Cardiac atrium fibroblast (primary cell): ENCODE measurements at places on chromosomes 7 and 10. TPM values are rescaled to one million over a fixed set of nuclear protein-coding genes. Genes with fewer than 3 reads are reported as not detected.

RBP3 gene
- not detected in 2 replicates for total RNA-seq

PRKAR2B gene
- total RNA-seq, result 0.54 and 1.3 TPM in 2 replicates

KLHL7 gene
- total RNA-seq, result 19.0 and 27.8 TPM in 2 replicates

PON2 gene
- total RNA-seq, result 96.8 and 117 TPM in 2 replicates

UPF2 gene
- total RNA-seq, result 5.8 and 11.0 TPM in 2 replicates

PDZD8 gene
- total RNA-seq, result 22.2 and 22.7 TPM in 2 replicates

NUTM2E gene
- total RNA-seq, result not detected in 2 replicates

HOXA3 gene
- total RNA-seq, result not detected in 2 replicates

C7orf33 gene
- not detected in 2 replicates for total RNA-seq

AVL9 gene
- 17.1 and 17.2 TPM in 2 replicates for total RNA-seq

EVX1 gene
- not detected in 2 replicates for total RNA-seq

SAP25 gene
- not detected in 2 replicates for total RNA-seq

UCMA gene
- total RNA-seq, result not detected in 2 replicates

ACBD7 gene
- 0.16 and 0.18 TPM in 2 replicates for total RNA-seq

TRPV5 gene
- total RNA-seq, result not detected in 2 replicates

SNX10 gene
- total RNA-seq, result 0.16 TPM in 1 of 2 replicates, not detected in the other

ST7 gene
- 10.4 and 12.8 TPM in 2 replicates for total RNA-seq

SLC26A4 gene
- 0.16 and 0.18 TPM in 2 replicates for total RNA-seq

UTF1 gene
- not detected in 2 replicates for total RNA-seq

SEMA4G gene
- 0.81 and 4.2 TPM in 2 replicates for total RNA-seq

ZCWPW1 gene
- total RNA-seq, result 0.72 and 0.81 TPM in 2 replicates

AS3MT gene
- total RNA-seq, result 1.3 and 2.9 TPM in 2 replicates

PRKCQ gene
- 0.32 TPM in 1 of 2 replicates, not detected in the other for total RNA-seq

HOGA1 gene
- total RNA-seq, result 0.72 TPM in 1 of 2 replicates, not detected in the other

PAPOLB gene
- 0.18 and 0.49 TPM in 2 replicates for total RNA-seq

CALML3 gene
- total RNA-seq, result not detected in 2 replicates

PTPRZ1 gene
- 0.18 TPM in 1 of 2 replicates, not detected in the other for total RNA-seq

CELF2 gene
- 11.9 and 23.0 TPM in 2 replicates for total RNA-seq

H2BK1 gene
- total RNA-seq, result not detected in 2 replicates

NPFFR1 gene
- not detected in 2 replicates for total RNA-seq
